ENCODE measurements at places on chromosomes 1 and 21.

- no peak for DNase-seq
These were observed 9.1 kb upstream of the TRABD2B start for GRCh38 chr1:48006264-48006663.

DNA sequence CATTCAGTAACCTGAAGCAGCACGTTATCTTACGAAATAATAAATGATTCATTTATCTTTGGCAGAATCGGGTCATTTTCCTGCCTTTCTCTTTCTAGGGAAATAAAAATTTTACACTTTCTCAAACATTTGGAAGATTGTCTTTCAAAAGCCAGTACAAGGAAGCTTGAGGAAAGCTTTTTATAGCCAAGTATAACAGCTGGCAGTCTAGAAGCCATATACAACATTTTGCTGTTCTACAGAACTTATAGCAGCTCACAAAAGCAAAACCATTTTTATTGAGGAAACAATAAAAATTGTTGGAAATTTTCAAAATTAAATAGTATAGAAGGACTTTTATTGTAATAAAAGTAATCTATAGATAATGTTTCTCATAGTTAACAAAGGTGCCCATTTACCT, 448.6 kb downstream of the SMYD3 start:
- DNase-seq = no peak

DNA sequence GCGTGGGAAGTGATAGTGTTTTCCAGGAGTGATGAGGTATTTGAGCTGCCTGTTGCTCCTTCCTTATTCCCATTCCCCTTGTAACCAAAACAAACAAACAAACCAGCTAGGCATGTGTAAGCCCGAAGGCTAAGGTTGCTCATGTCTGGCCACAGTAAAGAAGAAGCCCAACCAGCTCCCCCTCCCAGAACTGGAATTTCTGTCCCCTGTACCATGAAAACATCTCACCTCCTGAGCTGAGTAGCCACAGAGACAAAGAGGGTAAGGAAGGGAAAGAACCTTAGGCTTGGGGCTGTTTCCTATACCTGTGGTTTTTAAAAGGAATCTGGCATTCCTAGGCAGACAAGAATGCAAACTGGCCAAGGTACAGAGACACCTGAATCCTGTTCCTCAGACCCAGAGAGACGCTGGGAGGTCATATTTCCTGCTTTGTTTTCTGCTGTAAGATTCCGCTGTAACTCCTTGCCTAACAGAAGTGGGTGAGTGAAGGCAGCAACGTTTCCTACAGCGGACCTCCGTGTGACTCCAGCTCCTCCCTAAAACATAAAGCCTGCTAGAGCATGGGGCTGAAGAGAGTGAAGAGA, 41.7 kb upstream of the RAB4A start:
- no peak for DNase-seq

DNA sequence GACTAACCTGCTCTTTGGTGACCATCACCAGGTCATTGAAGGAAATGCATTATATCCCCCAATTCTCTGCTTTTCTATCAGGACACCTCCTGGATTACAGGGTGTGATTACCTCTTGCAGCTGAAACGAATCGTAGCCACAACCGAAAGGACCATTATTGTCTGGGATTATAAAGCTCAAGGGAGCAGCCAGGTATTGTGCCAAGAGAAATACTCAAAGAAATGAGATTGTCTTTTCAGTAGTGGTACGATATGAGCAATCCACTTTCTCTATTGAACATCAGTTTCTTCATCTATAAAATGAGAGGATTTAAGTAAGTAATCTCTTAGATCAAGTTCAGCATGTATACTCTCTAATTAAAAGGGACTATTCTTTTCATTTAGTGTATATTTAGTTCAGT, 27.3 kb downstream of the WDR64 start:
- no peak for DNase-seq

DNA sequence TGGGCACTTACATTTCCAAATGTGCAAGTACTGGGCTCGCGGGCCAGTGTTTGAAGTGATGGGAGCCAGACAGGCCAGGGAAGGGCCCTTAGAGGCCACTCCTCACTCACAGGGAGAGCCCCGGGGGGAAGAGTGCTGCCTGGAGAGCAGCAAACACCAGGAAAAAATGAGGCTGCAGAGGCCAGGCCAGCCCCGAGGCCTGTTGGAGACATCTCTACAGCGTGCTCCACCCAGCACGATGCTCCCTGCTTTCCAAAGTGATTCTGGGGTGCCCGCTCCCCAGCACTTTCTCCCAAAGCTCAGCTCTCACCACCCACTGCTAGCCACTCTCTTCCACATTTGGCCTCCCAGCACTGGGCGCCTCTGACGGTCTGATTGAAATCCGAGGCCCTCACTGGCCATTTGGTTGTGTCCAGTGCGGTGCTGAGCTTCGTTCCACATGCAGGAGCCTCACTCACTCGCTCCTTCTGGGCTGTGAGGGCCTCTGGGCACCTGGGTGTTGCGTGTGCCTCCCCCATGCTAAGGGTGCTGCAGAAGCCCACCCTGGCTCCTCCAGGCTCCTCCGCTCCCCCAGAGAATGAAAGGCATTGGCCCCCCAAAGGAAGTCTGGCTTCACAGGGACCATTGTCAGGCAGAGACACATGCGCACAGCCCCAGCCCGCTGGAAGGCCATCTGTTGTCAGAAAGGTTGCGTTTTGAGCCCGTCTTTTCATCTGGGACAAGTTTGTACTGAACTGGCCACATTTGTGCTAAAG, 385.4 kb upstream of the VAMP3 start:
- no peak for DNase-seq

DNA sequence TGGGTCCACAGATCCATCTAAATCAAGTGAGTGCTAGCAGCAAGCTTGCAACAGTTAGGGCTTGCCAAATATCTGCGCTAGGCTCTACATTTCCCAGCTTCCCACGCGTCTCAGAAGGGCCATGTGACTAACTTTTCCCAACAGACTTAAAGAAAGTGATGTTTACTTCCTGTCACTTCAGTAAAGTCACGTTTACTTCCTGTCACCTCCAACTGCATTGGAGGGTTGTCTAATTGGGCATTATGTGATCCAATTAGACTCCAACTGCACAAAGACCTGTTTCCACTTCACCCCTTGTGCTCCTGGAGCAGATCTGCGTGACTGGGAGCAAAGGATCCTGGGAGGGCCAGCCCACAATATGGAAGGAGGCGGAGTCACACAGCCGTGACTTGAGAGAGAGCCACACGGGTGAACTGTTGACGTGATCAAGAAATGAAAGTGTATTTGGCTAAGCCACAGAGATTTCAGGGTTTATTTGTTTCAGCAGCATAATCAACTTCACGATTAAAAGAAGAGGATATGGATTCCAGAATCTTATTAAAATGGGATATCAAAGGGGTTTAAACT, 77.7 kb downstream of the CYYR1 start:
- no peak for DNase-seq

GRCh38 chr1:117681093-117681900, 75.4 kb downstream of the TENT5C start:
- DNase-seq = no peak

DNA sequence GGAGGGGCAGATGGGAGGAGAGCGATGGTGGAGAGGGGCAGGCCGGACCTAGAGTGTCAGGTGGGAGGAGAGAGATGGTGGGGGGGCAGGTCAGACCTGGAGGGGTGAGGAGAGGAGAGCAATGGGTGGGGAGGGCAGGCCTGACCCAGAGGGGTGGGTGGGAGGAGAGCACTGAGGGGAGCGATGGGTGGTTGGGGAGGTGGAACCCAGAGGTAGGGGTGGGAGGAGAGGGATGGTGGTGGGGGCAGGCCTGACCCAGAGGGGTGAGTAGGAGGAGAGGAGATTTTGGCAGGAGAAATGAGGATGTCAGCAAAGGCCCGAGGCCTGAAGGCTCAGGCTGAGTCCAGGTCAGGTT, 157.3 kb upstream of the VAMP3 start:
- no peak for DNase-seq

DNA sequence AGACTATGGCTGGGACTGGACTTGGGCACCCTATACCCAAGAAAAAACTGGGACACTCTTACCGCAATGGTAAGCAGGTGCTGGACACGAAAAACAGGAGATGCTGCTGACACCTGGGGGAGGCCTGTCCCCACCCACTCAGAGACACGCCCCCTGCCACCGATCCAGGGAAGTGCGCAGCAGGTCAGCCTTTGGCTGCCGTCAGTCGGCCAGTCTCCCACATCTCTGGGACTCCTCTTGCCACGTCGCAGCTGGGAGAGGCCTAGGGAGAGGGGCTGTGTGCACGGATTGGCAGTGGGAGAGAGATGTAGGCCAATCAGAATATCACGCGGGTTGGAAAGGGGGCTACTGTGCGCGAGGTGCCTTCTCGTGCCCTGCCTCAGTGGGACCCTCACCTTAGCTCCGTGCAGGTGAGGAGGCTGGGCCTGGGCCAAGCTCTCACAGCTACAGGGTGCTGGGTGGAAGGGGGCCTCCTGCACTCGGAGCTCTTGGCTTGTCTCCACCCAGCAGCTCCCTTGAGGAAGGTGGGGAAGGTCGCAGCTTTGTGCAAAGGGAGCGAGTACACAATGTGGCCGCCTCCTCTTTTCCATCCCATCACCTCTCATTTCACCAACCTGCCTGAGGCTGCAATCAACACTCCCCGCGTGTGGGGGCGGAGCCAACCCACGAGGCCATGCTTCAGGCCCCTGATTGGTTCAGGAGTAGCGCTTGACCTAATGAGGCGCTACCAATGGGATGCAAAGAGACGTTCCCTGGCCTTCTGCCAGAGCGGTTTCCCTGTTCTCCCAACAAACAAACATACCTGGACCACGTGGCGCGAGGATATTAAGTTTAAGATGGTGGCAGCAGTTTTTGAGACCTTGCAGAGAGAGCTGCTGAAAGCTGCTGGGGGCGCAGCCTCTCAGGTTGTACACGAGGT, 25.7 kb upstream of the LDLRAP1 start:
- DNase-seq = no peak

GRCh38 chr1:1356796-1357401, 1.5 kb downstream of the MXRA8 start:
- DNase-seq = no peak

All from stimulated activated CD4-positive, alpha-beta T cell treated with anti-CD3 and anti-CD28 coated beads, Interleukin-12 subunit alpha, Interleukin-12 subunit beta, amount 100 ng/mL, for 24 hours (primary cell).